Activated T-cell treated with anti-CD3 and anti-CD28 coated beads for 1 hour (primary cell): ENCODE measurements at places on chromosomes 16 and 17.
A peak's percentile ranks its signal among the peaks of the same experiment; 100 is the strongest.

DNA sequence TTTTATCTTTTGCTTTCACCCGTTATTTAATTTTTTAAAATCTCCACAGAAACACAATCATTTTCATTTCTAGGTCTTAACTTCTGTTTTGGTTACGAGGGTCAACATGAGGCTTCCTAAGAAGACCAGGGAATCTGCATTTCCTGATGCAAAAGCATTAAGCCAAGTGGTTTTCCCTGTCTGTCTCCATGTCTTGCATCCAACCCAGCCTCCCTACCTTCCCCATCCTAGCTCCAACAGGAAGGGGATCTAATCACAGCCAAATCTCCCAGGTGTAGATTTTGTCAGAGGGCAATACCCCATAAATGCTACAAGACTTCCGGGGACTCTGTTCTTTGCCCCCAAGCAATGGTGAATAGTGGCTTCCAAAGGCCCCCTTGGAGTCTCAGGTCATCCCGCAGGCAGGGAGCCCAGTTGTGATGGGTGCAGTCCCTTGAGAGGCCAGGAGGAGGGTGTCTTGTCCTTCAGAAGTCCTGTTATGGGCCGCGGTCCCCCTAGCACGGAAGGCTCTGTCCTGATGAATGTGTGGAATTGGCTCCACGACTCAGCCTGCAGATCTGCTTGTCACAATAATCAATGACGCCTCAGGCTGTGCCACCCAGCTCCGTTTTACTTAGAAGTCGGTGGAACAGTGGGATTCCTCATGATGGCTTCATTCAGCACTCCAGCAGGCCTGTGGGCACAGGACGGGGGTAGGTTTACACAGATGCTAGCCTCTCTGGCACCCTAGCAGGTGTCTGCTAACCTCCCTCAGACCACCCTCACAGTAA is 141.1 kb downstream of the RGS9 start:
- DNase-seq, result peak; percentile 4

DNA sequence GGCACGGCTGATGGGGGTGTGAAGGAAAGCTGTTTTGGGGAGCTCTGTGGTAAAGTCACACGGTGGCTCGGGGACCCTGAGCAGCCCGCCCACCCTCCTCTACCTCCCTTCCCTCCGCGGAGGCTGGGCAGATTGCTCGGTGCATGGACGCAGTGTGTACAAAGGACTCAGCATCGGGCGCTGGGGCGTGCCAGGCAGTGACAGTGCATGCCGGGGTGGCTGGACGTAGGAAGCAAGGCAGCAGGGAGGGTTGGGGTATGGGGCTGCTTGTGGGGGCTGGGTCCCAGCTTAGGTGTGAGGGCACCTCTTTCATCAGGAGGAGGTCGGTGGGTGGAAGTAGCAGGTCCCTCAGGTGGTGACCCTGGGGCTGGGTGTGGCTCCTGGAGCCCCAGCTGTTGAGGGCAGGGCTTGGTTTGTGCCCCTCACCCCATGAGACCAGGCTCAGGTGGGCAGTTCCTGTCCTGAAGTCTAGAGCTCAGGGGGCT is 159.9 kb upstream of the GSE1 start:
- DNase-seq, result no peak

- DNase-seq, result no peak
These were observed 21.0 kb upstream of the ENDOV start for GRCh38 chr17:80393961-80394360.

DNA sequence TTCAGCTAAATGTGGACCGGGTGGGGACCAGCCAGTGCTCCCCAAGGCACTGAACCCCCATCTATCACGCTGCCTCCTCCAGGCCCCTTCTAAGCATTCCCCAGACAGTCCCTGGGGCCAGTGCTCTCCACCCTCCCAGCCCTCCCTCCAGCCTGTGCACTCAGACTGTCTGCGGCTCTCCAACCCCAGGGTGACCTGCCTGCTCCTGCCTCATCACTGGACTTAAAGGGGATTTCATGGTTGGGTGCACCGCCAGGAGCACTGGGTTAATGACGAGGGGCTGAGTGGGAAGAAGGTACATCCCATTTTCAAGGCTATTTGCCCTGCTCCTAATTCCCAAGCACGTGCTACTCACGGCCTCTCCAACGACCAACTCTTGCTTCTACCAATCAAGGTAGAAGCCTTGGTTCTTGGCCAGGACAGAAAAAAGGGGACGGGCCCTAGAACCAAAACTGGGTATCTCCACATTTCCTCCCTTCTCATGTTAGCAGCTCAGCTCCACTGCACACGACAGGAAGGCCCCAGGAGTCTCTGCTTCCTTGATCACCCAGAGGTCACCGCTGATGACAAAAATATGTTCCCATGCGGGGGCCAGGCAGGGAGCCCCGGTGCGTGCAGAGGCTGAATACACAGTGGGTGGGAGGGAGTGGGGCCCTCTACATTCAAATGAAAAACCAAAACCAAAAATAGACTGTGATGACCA is 3.5 kb upstream of the ABR start:
- DNase-seq, result no peak

DNA sequence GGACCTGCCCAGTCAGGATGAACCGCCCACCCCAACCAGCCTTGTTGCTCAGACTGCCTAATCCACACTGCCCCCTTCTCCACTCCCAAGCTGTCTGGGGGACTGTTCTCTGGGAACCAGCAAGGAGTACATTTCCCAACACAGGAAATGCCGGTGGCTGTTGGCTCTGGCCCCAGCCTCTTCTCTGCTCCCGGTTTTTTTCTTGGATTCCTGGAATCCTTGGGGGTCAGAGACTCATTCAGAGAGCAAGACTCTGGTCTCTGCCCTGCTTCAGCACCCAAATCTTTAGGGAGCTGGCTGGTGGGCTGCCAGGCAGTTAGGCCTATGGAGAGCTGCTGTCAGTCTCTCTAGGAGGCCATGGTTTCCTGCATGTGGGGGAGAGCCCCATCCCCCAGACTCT is 10.8 kb upstream of the MTMR4 start:
- no peak for DNase-seq

DNA sequence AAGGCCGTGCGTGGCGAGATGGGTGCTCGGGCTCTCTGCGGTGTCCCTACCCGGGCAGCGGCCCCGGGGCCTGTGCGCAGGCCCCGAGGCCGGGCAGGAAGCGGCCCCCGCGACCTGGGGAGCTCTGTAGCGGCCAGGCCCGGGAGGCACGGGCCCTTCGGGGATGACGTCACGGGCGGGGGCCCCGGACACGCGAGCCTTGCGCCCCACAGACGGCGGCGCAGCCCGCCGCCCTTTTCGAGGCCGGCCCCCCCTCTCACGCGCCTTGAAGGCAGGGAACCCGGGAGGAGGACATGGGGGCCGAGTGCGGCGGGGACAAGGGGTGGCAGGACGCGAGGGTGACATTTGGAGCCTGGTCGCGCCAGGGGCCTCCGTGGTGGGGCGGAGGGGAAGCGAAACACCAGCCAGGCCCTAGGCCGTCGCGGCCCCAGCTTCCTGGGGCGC is 1.1 kb downstream of the RAI1 start:
- peak; percentile 19 for DNase-seq

DNA sequence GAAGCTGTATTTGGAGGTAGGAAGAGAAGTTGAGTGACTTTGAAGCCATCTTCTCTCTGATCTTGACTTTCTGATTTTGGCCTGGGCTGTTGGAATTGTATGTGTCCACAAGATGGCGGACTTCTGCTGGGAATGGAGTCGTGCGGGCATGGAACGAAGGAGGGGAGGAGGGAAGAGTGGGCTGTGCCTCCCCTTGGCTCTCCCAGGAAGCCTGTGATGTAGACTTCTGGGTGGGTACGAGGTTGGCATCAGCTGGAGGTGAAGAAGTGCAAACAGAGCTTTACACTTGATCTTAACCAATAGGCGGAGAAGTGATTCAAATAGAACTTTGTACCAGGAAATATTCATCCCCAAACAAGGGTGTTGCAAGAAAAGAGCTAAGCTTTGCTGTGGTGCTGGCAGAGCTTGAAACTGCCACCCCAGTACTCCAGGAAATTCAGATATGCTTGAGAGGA is 7.4 kb upstream of the TMEM220 start:
- peak; percentile 11 for DNase-seq

- no peak for DNase-seq
These were observed 79.1 kb upstream of the SEC14L1 start for GRCh38 chr17:77061669-77062068.

- peak; percentile 26 for DNase-seq
These were observed 118.2 kb upstream of the KCNJ18 start for GRCh38 chr17:21573961-21574610.

DNA sequence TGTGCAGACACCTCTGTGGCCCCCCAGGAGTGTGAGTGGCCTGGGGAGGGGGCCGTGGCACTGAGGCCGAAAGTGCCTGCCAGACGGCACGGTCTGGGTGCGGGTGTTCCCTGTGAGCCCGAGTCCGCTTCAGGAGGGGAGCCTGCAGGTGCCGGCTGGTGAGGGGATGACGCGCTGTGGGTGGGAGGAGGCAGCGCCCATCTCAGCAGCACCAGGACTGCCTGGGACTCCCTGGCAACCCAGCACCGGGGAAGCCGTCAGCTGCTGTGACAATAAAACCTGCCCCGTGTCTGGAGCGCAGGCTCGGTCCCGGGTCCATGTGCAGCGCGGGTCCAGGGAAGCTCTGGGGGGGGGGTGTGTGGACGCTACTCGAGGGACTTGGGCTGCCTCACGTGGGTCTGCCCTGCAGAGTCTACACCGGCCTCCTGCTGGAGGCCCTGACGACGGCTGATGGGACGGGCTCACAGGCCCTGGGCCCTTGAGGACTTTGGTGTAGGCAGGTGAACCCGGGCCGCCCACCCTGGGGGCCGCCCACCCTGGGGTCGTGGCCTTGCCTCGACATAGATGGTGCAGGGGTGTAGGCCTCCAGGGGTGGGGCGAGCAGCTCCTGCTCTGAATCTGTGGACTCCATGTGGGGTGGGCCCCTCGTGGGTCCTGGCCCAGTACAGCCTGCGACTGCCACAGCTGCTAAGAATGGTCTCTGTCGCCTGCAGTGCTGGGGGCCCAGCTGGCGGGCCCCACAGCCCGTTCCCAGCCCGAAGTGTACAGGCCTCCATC is 5.9 kb upstream of the RAB40C start:
- no peak for DNase-seq

GRCh38 chr17:43560461-43561427 is 14.6 kb upstream of the ETV4 start:
- no peak for DNase-seq

- no peak for DNase-seq
These were observed 294.4 kb upstream of the IRX5 start for GRCh38 chr16:54636221-54636793.

GRCh38 chr17:42288803-42289610 is 709 bp downstream of the STAT5A start:
- DNase-seq, result peak; percentile 34

DNA sequence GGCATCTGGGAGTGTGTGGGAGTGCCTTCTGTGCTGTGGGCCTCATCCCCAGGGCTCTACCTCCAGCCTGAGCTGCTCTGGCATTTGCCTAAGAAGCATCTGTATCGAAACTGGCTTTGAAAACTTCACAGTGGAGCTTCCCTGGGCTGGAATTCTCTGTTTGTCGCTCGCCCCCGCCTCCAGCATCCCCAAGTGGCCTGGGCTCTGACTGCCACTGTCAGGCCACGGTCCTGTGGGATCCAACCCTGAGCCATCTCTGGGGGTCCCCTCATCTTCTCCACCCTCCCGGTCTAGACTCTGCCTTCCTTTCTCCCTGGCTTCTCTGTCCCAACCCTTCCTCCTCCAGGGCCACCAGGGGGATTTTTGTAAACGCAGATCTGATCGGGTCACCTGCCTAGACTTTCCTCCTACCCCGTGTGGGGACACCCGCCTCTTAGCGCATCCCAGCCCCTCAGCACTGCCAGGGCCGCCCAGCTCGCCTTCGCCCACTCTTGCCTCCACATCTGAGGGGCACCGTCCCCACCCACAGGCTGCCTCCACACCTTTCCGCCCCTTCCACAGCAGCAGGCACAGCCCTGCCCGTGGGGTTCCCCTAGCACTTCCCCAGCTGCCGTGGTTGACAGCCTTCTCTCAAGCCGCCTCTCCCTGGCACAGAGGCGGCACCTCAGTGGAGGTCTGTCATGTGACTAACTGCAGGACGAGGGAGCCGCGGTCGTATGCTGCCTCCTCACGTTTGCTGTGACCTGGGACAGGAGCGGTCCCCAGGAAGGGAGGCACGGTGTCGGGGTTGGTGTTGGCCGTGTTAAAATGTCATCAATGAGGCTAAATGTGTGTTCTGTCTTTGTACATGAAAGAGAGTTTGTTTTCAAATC is 12.0 kb downstream of the TBC1D24 start:
- peak; percentile 69 for DNase-seq

- DNase-seq, result no peak
These were observed 450 bp upstream of the C1QBP start for GRCh38 chr17:5439446-5439764.

DNA sequence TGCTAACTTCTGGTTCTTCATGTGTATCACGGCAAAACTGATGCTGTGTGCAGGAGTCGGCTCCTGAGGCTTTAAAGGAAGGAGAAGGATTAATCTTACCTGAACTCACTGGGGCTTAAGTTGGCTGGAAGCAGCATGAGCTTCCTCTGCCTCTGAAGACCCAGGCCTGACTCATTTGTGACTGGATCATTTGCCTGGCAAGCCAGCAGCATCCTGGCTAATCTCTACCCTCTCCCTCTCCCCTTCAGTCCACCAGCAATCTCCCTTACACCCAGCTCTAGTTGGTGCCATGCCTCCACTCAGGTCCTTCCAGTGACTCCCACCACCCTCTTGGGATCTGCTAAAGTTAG is 150.3 kb downstream of the IRX3 start:
- DNase-seq, result no peak

- DNase-seq, result no peak
These were observed 60.8 kb downstream of the TBC1D16 start for GRCh38 chr17:79974566-79975497.

DNA sequence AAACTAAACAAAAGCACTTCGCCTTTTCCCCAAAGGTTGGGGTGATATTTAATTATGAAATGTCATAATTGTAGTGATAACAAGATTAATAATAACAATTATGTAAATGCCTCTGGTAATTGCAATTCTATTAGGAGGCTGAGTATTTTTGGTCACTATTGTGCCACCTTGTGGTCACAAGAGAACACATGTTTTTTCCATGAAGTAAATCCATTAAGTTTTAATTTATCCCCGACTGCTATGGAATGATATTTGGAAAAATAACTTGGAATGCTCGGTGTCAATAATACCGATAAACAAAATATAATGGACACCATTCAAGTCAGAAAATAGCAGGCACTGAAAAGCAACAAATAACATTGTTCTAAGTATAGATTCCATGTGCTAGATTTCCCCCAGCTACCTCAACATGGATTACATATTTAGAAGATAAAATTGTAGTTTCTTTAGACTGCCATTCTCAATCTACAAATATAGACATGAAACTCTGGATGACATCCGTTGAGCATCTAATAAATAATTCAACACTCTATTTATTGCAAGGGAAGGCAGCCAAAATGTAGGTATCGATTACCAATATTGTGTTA is 25.0 kb upstream of the KCNJ2 start:
- no peak for DNase-seq
